ENCODE measurements at places on chromosomes 7 and 10. TPM values are rescaled to one million over a fixed set of nuclear protein-coding genes. Genes with fewer than 3 reads are reported as not detected.

The MAT1A gene
- total RNA-seq: not detected

The UCN3 gene
- total RNA-seq: not detected

The CFAP46 gene
- total RNA-seq: 2.4 TPM

The CAV2 gene
- 406 TPM for total RNA-seq

The PGAM2 gene
- not detected for total RNA-seq

The CRYGN gene
- total RNA-seq: not detected

The C10orf67 gene
- not detected for total RNA-seq

The NPTX2 gene
- total RNA-seq: 0.40 TPM

The MLXIPL gene
- total RNA-seq: not detected

The INMT gene
- total RNA-seq: not detected

The CTTNBP2 gene
- total RNA-seq: not detected

The PIK3CG gene
- 22.9 TPM for total RNA-seq

The FGF8 gene
- total RNA-seq: not detected

Data from thoracic aorta endothelial cell (primary cell).